ENCODE measurements at places on chromosomes 11 and 22. TPM values are rescaled to one million over a fixed set of nuclear protein-coding genes. Genes with fewer than 3 reads are reported as not detected.

DNA sequence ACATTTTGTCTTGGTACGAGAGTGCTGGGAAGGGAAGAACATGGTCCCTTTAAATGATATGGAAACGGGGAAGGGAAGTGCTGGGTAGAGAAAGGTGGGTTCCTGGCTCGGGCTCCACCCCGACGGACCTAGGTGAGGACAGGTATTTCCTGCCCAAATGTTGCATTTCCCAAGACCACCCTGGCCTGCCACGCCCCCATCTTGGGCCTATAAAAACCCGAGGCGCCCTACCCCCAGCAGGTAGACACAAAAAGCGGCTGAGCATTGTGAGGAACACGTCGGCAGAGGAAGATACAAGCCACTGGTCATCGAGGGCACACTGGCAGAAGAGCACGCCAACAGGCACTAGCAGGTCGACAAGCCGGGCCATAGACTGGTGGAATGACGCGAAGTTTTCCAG, 99.4 kb downstream of the AASDHPPT start:
- DNase-seq, result no peak
- no peak overlapping the region for H3K4me3 ChIP-seq
- H3K27me3 ChIP-seq, result no peaks in the 10 kb centered on the region
- H3K36me3 ChIP-seq, result no peaks in the 10 kb centered on the region
- no peak overlapping the region for H3K27ac ChIP-seq

- no peak overlapping the region for H3K4me3 ChIP-seq
- peaks cover 2% of the 10 kb centered on the region for H3K27me3 ChIP-seq
- no peaks in the 10 kb centered on the region for H3K4me1 ChIP-seq
- DNase-seq, result no peak
- H3K27ac ChIP-seq, result no peak overlapping the region
- no peaks in the 10 kb centered on the region for H3K36me3 ChIP-seq
Measured at GRCh38 chr11:27234961-27235360, 128.1 kb downstream of the CCDC34 start.

DNA sequence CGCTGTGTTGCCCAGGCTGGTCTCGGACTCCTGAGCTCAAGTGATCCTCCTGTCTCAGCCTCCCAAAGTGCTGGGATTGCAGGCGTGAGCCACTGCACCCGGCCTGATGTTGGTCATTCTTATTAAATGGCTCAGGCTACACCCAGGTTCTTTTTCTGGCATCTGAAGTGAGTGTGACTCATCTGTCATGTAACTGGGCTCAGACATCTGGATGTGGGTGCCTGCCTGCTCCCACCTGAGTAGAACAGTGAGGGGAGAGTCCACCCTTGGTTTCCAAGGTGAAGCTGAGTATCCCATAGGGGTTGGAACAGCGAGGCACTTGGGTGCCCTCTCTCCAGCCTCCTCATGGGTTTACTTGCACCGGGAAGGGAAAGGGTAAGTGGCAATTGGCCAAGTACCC, 36.7 kb upstream of the EIF3D start:
- H3K27ac ChIP-seq, result no peak overlapping the region
- H3K4me3 ChIP-seq, result no peak overlapping the region
- no peaks in the 10 kb centered on the region for H3K4me1 ChIP-seq
- no peaks in the 10 kb centered on the region for H3K36me3 ChIP-seq
- DNase-seq, result no peak

DNA sequence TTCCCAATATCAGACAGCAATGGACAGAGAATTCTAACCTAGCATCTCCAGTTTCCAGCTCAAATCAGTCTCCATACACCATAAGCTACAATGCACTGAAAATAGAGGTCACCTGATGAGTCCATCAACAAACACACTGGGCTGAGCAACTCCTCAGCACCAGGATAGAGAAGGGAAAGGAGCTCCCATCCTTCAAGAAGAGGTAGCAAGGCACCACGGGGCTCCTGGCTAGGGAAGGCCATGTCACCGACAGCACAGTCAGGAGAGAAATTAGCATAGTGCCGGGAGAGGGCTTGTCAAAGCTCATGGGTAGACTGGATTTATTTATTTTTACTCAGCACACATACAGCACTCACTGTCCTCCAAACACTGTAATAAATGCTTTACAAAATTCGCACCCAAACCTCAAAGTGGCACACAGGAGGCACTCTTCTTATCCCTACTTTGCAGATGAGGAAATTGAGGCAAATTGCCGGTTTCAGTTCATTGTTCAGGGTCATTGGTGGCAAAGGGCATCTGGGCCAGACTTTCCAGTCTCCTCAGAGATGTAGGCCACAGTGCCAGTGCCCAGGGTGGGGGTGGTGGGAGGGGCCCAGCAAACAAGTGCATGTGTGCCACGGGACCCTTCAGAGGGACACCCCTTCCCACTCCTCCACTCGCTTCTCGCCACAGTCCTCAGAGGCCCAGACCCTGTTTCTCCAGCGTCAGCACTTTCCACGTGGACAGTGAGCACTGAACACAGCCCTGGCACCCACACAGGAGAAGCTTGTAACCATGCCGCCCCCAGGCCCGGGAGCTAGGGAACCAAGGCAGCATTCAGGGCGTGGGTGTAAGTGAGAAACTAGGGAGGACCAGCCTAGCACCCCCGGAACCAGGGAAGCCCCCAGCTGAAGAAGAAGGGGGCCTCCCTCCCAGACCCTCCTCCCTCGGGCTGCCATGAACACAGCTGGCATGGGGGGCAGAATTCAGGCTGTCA, 1417.4 kb downstream of the TBC1D22A start:
- DNase-seq, result no peak
- no peaks in the 10 kb centered on the region for H3K27me3 ChIP-seq
- H3K36me3 ChIP-seq, result no peaks in the 10 kb centered on the region
- no peak overlapping the region for H3K27ac ChIP-seq
- H3K4me1 ChIP-seq, result no peaks in the 10 kb centered on the region

- H3K4me3 ChIP-seq, result peak overlapping the region; percentile 65
- peaks cover 27% of the 10 kb centered on the region for H3K4me1 ChIP-seq
- H3K36me3 ChIP-seq, result peaks cover 15% of the 10 kb centered on the region
- peaks cover 14% of the 10 kb centered on the region for H3K27me3 ChIP-seq
- H3K27ac ChIP-seq, result peak overlapping the region; percentile 74
Measured at GRCh38 chr11:1308743-1309497, 512 bp downstream of the TOLLIP start.

GRCh38 chr22:19680287-19680881, 33.9 kb upstream of the SEPTIN5 start:
- no peak for DNase-seq
- no peaks in the 10 kb centered on the region for H3K4me1 ChIP-seq
- no peak overlapping the region for H3K27ac ChIP-seq

Gene RCOR2
- total RNA-seq, result 0.28 TPM

Gene ALDH3B2
- total RNA-seq, result not detected

Gene ASPHD2
- 19.4 TPM for total RNA-seq
